ENCODE measurements at places on chromosomes 7 and 10.

DNA sequence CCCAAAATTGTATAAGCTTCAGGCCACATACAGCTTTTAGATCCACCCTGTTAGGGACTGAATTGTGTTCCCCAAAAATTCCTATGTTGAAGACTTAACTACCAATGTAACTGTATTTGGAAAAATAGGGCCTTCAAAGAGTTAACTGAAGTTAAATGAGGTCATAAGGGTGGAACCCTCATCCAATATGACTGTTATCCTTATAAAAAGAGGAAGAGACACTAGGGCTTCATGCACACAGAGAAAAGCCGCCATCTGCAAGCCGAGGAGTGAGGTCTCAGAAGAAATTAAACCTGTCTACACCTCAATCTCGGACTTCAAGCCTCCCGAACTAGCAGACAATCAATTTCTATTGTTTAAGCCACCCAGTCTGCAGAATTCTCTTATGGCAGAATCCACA, 317.9 kb upstream of the NFE2L3 start:
- no peak for DNase-seq

DNA sequence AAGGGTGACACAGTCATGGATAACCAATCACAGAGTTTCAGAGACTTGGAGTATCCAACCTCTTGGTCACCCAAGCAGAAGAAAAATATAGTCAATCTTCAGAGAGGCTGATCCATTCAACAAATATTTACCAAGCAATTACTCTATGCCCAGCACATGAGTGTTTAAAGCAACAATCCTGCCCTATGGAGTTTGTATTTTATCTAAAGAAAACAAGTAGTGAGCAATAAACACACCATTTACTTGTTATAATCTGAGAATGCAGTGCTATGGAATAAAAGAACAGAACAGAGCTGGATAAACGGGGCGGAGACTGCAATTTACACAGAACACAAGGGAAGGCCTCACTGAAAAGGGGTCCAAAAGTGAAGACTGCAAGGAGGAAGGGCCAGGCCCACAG, 63.8 kb downstream of the GRB10 start:
- DNase-seq: no peak

- DNase-seq: no peak
Observed at GRCh38 chr7:128961030-128961659, 23.4 kb downstream of the IRF5 start.

GRCh38 chr7:132112657-132113056, 463.6 kb downstream of the PLXNA4 start:
- no peak for DNase-seq

DNA sequence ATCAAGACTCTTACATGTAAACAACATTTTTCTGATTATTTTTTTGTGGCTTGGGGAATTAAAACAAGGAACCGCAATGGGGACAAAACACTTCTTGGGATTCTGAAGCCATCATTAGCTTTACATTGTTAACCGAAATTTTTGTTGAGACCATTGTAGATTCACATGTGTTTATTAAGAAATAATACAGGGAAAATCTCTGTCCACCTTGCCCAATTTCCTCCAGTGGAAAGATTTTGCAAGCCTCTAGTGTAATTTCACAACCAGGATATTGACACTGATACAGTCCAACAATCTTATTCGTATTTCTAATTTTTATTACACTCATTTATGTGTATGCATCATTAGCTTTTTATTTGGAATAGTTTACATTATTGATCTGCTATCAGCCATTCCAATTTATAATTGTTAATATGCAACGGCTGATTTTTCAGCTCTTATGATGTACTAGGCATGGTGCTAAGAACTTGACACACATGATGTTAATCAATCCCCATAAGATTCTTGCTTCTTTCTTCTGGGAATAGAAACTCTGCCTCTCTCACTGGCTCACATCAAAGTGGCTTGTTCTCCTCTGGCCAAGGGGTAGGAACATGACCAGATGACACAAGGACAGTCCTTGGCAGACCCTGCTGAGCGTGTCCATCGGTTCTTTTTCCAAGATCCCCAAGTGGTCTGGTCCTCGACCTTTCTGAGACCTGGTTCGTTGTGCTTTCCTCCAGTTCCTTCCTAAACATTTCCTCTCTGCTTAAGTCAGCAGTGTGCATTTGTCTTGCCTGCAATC, 137.6 kb downstream of the ADAM12 start:
- no peak for DNase-seq

DNA sequence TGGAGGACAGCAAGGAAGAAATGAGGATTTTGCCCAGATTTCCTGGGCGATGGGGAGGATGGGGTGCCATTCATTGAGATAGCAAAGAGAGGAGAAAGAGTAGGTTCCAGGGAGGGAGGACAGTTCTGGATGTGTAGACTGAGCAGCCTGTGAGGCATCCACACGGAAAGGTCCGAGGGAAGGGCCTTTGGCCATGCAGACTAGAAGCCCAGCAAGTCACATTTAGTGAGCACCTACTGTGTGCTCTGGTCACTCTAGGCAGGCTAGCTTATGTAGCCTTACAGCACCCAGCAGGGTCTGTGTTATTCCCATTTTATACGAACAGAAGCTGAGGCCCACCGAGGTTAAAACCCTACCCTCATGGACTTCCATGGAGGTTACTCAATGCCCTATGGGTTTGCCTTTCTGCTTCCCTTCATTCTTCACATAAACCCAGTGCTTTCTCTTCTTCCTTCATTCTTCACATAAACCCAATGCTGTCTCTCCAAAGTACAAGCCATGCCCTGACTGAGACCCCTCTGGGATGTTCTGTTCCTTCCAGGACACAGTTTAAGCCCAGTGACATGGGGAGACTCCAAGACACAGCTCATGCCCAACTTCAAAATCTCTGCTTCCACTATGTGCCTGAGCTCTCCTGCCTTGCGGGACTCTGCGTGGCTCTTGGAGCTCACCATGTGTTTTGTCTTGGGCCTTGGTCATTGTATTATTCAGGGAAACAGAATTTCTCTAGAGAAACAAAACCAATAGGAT, 13.7 kb downstream of the IL2RA start:
- DNase-seq: no peak

DNA sequence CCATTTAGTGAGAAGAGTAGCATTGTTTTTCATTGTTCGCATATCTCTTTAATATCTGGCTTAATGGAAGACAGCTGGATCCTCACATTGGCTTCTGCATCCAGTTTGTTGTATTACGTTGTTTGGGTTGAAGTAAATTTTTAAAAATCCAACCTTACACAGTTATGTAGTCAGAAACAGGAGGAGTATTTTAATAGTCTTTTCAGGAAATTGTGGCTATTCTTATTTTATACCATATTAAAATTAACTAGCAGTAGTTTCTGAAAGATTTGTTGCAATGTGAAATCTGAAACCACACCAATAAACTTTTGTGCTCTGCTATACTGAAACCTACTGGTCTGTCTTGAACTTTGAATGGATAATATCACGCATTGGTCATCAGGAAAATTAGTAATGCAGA, 27.9 kb downstream of the MYPN start:
- DNase-seq: no peak

DNA sequence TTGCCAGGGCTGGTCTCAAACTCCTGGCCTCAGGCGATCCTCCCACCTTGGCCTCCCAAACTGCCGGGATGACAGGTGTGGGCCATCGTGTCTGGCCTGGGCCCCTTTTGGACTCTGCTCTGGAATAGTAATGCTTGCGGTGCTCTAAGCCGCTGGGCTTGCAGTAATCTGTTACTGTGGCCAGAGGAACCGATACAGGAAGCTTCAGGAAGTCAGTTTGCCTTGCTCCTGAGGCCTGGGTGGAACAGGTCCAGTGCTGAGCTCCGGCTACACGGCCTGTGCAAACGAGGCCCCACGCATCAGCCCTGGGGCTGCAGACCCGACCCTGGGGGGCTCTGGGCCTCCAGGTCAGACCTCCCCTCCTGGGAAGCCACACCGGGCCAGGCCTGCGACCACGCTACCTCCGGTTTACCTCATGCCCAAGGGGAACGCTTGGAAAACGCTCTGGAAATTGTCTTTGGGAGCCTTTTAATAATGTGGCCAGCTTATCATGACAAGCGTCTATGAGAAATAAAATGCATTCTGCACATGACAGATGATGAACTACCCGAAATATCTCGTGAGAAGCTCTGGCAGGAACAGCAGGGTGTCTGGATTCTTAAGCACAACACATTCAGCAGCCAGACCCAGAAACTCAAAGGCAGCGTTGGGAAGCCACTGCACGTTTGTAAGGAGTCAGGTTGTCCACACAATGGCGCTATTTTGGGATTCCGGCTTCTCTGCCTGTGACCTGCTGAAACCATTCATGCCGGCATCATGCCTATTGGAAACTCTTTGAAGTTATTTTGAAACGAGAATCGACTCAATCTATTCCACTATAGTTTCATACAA, 10.1 kb upstream of the ADAP1 start:
- no peak for DNase-seq

DNA sequence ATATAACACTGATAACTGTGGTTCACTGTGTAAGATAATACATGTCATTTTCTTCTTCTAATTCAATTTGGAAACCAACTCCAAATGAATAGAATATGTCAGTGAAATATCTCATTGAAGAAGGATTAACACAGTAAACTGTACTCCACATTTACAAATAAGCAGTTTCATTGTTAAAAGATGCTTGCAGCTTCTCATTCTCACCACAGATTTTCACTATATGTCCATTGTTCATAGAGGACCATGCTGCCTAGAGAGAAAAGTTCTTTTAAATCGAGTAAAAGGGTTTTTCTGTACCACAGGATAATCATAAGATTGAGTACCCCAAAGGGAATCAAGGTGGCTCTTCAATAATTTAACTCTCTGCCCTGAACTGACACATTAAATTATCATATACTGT, 165.5 kb downstream of the LRRN3 start:
- no peak for DNase-seq

DNA sequence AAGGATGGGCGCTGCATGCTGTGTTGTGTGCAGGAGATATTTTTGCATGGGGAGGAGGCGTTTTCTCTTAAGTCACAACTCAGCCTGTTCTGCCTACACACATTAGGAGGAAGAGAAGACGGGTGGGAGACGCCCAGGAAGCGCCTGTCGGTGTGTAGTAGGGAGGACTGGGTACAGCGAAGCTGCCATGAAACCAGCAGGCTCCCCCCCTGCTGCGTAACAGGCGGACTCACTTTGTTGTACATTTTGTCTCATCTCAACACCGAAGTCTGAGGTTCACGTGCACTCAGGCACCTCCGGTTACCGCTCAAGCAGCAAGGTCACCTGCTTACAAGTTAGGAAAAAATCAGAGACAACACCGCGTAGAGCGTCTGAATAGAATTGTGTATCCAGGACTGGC, 56.3 kb downstream of the CRTAC1 start:
- no peak for DNase-seq

DNA sequence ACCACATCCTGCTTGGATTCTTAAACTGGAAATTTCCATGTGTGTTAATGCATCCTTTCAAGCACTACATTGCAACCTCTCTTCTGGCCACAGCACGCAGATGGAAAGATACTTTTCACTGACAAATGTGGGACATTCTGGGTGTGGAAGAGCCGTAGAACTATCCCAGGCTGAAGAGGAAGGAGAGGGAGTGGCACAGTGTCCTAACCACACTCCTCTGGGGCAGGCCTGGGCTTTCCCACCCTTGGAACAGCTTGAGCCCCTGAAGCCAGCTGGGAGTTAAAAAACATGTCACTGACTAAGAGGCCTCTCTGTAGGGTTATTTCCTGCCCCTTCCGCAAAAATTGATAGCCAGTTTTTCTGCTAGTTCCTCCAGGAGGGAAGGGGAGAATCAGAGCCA, 34.0 kb upstream of the DNMBP start:
- no peak for DNase-seq

DNA sequence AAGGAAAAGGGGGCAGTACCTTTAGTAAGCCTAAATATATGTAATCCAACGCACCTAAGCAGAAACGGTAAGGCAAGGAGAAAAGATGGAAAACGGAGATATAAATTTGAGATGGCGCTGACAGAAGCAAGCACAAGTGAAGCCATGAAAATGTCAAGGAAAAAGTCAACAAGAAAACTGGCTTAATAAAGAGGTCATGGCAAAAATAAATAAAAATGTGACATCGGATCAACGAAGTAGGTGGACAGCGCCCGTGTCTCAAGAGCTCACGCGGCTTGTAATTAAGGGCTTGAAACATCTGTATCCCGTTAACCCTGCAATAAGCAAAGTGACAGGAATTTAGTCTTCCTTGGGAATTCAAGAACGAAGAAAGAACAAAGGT, 611 bp downstream of the NDUFA5 start:
- peak; percentile 34 for DNase-seq

GRCh38 chr10:80427541-80427940, 19.2 kb downstream of the PRXL2A start:
- DNase-seq: no peak

DNA sequence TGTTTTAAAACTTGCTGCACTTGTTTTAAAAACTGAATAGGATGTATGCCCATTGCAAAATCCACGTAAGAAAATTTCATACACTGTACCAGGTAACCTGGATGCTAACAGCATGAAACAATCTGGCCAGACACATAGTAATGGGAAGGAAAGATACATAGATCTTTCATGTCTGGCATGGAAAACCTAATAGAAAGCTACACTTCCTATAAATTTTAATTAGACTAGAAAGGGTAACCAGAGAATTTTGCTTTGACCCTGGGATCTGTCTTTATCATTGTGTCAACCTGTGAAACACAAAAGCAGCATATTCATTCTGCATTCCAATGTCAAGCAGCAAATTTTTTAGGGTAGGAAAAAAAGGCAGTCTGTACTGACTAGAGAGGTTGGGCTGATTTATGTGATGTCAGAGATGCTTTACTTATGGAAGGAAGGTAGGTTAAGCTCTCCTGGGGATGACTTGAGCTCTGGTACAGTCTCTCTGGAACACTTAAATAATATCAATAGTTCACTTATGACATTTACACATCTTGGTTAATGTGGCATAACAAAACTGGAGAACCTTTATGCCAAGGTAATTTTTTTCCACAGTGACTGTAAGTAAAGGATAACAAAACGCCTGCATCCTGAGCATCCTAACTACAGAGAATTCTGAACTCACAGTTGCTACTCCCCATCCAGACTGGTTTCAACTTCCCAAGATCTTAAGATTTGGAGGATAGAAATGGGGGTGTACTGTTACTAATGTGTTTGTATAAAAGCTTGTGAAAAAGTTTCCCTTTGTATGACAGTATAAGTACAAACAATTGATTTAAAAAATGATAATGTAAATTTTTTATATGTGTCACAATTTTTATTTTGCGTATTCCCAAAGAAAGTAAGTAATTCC, 44.7 kb downstream of the DOCK4 start:
- DNase-seq: no peak

GRCh38 chr7:135704074-135704473, 23.9 kb downstream of the SLC13A4 start:
- DNase-seq: no peak

DNA sequence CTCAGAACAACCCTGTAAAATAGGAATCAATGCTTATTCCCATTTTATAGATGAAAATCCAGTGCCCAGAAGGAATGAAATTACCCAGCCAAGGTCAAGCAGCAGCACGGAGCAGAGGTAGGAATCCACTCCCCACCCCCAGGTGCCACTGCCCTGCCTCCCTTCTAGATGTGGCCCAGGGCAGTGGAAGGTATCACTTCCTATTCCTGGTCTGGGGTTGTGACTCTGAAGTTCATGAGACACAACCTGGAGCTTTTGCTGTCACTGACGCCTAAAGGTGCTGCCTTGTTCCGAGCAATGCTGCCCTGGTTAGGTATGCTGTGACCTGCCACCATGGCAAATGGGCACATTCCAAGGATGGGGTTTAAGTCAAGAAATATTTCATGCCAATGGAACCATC, 53.6 kb downstream of the PIK3AP1 start:
- DNase-seq: no peak

- DNase-seq: no peak
Observed at GRCh38 chr10:109932968-109933367, 9.7 kb upstream of the XPNPEP1 start.

- peak; percentile 63 for DNase-seq
Observed at GRCh38 chr7:27235387-27236311, 7.0 kb upstream of the EVX1 start.
